COLO829 (cell line): ENCODE measurements at places on chromosomes 3 and 15.
A peak's percentile ranks its signal among the peaks of the same experiment; 100 is the strongest.

GRCh38 chr15:59296181-59296617 is 76.5 kb downstream of the MYO1E start:
- DNase-seq = no peak

- DNase-seq = no peak
Measured at GRCh38 chr3:13115576-13115910, 42.3 kb upstream of the IQSEC1 start.

- DNase-seq = peak; percentile 89
Measured at GRCh38 chr3:179811321-179812095, 158.7 kb downstream of the USP13 start.

DNA sequence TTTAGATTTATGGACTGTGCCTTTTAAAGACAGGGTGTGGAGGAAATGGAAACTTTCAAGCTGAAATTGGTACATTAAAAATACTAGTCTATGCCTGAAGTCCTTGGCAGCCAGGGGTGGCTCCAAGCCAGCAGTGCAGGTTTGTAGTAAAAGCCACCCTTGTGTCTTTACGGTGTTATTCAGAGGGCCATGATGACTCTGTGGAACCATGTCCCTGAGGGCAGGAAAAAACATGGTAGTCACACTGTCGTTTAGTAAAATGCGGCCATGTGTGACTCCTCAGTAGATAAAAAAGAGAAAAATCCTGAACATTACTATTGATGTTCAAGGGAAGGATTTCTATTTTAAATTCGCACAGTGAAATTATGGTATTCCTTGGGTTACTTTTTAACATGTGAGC is 2.7 kb downstream of the FAN1 start:
- DNase-seq = no peak

- no peak for DNase-seq
Measured at GRCh38 chr3:146380046-146380445, 89.3 kb downstream of the PLSCR2 start.

GRCh38 chr3:18810306-18810661 is 338.0 kb upstream of the KCNH8 start:
- no peak for DNase-seq

DNA sequence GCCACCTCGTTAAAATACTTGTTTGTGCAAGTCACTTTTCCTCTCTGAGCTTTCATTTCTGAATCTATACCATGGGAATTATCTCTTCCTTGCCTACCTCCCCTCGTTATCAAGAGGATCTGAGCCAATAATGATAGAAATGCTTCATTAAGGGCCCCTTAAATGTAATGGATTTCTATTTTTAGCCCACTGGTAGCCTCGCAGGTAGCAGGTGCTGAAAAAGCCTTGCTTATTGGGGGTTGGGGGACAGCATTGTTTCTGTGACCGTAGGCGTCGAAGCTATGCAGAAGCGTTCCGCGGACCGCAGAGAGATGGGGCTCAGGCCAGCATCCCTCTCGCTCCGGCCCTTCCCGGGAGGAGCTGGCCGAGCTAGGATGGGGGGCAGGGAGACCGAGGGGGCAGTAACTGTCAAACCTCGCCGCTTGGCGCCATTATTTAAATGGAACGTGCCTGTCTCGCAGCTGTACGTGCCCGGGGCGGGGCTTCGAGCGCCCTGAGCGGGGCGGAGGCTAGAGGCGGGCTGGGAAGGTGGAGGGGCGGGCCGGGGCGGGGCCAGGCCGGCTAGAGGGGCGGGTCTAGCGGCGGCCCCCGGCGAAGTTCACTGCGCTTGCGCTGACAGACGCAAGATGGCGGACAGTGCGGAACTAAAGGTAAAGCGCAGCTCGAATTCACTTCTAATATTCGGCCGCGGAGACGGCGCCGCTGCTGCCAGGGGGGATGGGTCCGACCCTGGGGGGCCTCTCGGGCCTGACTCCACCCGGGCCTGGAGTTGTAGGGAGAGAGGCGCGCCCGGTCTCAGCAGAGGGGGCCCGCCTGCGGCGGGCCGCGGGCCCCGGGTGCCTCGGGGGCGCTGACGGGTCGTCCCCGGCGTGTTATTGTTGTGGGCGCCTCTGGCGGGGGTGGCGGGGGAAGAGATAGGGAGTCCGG is at the start of gene PIAS1:
TSS of gene PIAS1 (plus strand) at position 615 of the 927 bp plus-strand sequence. CDS start at position 627, 12 bp downstream.
- peak; percentile 76 for DNase-seq

DNA sequence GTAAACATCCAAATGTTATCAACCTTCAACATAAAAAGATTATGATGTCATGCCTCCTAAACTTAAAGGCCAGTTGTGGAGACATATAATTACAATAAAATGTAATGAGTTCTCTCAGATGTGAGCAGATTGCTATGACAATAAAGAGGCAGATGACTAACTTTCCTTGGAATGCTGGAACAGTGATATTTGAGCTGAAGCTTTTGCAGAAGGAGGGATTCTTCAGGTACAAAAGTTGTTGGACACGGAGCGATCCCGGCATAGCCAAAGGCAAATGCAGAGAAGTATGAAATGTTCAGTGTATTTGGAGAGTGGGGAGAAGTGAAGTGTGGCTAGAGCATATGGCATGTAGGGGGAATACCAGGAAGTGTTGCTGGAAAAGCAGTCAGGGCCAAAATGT is 520.1 kb downstream of the FGF12 start:
- no peak for DNase-seq

DNA sequence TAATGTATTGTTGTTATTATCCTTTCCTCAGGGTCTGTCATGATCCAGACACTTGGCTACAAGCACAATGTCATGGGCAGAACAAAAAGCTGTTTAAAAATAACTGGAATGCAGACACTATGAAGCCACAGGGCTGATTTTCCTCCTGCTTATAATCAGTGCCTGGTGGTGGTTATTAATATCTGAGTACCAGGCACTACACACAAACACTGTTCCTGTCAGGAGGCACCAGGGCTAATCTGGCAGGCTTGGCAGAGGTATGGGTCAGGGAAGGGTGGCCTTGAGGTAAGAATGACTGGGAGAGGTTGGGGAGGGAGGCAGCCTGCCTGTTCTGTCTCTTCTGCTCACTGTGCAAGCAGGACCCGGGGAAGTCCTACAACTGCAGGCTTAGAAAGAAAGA is 67.2 kb downstream of the WDR76 start:
- DNase-seq = no peak

DNA sequence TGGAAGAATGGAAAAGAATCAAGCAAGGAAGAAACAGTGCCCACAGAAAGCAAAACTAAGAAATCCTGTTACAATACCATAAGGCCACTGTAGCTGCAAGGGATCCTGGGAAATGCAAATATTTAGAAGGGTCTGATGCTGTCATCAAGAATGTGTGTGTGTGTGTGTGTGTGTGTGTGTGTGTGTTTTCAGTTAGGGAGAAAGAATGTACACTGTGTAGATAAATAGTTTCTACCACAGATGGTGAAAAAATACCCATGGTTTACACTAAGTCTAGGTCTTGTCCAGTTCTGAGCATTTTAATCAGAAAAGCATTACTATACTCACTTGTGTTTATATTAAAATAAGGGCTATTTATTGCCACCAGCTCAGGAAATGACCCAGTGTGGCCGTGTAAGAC is 355.0 kb downstream of the RBMS3 start:
- no peak for DNase-seq

- DNase-seq = peak; percentile 76
Measured at GRCh38 chr15:66565741-66566144, at the start of gene LCTL. LCTL (minus strand) TSS chr15:66565998; CDS start chr15:66565365, 633 bp downstream.
